ENCODE measurements at places on chromosomes 7 and 10.

GRCh38 chr10:65419629-65420028 lies 1506.2 kb upstream of the LRRTM3 start:
- peak; percentile 2 for DNase-seq

GRCh38 chr10:47040681-47041080 lies 129.5 kb downstream of the PTPN20 start:
- no peak for DNase-seq

- DNase-seq = no peak
Observed at GRCh38 chr7:130136579-130137167, 66.3 kb downstream of the KLHDC10 start.

DNA sequence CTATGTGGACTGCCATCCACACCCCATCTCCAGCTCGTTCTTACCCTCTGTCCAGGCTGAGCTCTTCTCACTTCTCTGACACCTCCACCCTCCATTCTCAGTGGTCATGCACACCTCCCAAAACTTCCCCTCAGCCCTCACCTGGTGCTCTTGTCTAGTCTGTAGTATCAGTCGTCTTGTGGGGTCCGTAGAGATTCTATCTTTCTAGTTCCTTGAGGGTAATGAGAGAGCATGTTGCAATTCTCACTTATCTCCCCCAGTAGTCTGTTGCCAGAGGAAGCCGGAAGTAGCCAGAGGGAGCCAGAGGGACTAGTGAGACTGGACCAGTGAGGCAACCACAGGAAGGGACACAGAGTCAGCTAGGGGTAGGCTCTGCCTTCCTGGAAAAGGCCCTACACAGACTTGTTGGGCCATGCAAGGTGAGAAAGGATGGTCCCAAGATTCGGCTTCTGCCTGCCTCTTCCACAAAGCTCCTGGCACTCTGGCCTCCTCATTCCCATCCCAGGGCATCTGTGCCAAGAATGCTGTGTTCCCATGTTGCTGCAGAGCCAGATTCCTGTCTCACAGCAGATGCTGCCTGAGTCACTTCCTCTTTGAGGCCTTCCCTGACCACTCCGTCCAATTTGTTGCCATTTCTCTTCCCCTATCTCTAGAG lies 50.6 kb upstream of the DUSP5 start:
- peak; percentile 81 for DNase-seq

- no peak for DNase-seq
Observed at GRCh38 chr10:117590101-117590875, 47.7 kb downstream of the EMX2 start.

- peak; percentile 56 for DNase-seq
Observed at GRCh38 chr10:125057158-125058001, 103.0 kb downstream of the CTBP2 start.

- DNase-seq = no peak
Observed at GRCh38 chr7:8380130-8380529, 53.3 kb upstream of the NXPH1 start.

DNA sequence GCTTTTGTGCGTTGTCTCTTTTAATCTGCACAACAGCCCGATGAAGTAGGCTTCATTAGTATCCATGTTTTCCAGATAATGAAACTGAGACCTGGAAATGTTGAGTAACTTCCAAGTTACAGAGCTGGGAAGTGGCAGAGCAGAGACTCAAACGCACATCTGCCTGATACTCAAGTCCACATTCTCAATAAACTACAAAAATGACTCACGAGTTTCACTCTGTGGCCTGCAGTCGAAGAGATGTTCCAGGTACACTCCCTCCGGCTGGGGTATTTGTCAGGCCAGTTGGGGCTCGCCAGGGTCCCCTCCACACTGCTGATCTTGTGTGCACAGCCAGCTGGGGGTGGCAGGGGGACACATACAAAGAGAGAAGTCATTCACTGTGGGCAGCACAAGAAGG lies 17.7 kb upstream of the OPALIN start:
- peak; percentile 83 for DNase-seq

- no peak for DNase-seq
Observed at GRCh38 chr10:114916653-114917052, 21.3 kb upstream of the TRUB1 start.

- peak; percentile 96 for DNase-seq
Observed at GRCh38 chr7:88226886-88227516, 7.2 kb upstream of the SRI start.

- DNase-seq = no peak
Observed at GRCh38 chr7:44706788-44707557, 41.7 kb upstream of the ZMIZ2 start.

GRCh38 chr10:91528768-91529167 lies 104.1 kb downstream of the PPP1R3C start:
- no peak for DNase-seq

DNA sequence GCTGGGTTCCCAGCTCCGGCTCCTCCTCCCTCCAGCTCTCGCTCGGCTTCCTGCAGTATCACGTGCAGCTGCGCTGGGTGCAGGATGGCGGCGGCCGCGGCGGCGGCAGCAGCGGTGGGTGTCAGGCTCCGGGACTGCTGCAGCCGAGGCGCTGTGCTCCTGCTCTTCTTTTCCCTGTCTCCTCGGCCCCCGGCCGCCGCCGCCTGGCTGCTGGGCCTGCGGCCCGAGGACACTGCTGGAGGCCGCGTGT lies at the start of gene CNNM1:
TSS of gene CNNM1 (plus strand) at position 53 of the 250 bp plus-strand sequence. CDS start at position 85, 32 bp downstream.
- DNase-seq = peak; percentile 23

- peak; percentile 9 for DNase-seq
Observed at GRCh38 chr10:36602374-36602773, 523.0 kb upstream of the ANKRD30A start.

DNA sequence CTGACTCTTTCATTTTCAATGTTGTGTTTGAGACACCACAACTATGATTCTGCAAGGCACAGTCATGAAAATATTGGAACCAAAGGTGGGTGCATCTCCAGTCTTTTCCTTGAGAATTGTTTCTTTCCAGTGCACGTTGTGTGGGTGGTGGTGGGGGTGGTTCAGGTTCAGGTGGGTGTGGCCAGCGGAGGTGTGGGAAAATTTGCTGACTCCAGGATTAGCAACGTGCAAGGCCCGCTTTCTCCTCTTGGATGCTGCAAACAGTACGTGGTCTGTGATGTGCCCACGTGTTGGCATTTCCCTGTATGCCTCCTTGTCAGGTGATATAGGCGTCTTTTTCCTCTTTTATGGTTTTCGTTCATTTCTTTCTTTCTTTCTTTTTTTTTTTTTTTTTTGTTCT lies 59.1 kb downstream of the CAMK1D start:
- no peak for DNase-seq

DNA sequence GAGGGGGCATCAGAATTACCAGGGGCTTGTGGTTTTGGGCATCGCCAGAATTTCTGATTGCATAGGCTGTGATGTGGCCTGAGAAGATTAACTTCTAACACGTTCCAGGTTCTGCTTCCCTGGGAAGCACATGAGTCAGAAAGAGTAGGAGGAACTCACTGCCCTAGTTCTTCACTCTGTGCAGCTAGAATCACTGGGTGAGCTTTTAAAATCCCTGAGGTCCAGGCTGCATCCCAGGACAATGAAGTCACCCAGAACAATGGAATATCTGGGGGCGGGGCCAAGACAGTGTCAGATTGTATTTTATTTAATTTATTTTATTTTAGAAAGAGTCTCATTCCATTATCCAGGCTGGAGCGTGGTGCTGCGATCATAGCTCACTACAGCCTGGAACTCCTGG lies 636.5 kb downstream of the CALN1 start:
- DNase-seq = no peak

GRCh38 chr10:75730847-75731246 lies 299.4 kb downstream of the LRMDA start:
- DNase-seq = no peak

DNA sequence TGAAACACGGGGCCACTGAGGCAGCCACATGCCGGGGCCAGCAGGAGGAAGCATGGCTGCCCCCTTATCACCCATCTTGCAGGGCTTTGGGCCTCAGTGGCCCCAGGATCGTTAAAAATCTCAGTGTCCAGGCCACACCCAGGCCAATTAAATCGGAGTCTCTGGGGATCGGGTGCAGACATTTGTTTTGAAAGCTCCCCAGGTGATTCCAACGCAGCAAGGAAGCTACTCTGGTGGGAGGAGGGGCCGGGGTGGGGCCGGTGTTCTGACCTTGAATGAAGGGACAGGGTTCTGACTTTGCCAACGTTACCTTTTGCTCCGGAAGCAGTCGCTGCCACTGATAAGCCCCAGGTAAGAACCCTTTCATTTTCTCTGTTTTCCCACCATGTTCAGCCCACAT lies 412.3 kb upstream of the FOXK1 start:
- DNase-seq = no peak

DNA sequence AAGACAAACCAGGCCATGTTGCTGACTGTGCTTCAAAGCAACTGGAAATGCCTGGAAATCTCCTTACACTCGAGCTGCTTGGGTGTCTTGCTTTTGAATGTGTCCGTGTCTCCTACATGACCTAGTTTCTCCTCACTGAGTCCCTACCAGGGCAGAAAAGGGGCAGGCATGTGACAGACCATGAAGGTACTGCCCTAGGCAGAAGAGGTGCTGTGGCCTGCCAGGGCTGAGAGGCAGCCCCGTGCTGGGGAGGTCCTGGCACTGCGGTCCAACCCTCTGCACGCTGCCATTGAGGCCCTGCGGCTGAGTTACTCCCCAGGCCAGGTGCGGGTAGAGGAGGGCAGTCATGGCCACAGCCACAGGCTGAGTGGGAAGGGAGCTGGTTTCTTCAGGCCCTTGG lies 159.3 kb downstream of the LYZL1 start:
- DNase-seq = no peak

- no peak for DNase-seq
Observed at GRCh38 chr10:127737563-127738511, 852 bp downstream of the FOXI2 start.

DNA sequence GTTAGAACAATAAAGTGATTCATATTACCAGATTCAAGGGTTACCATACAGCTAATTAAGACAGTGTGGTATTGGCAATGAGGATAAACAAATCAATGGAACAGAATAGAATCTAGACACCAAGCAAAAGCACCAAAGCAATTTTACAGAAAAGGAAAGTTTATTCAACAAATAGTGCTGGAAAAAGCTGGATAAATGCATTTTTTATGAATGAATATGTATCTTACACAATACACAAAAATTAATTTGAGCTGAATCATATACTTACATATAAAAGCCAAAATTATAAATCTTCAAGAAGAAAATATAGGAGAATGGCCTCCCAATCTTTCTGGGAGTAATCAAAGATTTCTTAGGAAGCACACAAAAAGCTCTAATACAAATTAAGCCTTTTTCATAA lies 220.4 kb upstream of the PTN start:
- no peak for DNase-seq

DNA sequence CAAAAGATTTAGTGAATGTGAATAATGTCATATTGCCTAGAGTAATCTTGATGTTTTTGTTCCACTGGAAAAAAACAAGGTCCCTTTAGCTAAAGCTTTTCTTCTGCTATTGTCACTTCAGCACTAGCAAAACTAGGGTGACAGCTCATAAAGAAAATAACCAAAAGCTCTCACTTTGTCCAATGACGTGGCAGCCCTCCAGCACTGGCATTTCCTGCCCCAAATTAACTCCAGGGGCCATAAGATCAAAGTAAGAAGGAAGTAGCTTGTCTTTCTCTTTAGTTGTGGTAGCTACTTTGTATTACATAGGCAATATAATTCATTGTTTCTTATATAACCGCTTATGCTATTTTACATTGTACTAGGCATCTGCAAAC lies 47.3 kb downstream of the LRRN3 start:
- DNase-seq = peak; percentile 55

- DNase-seq = no peak
Observed at GRCh38 chr10:132946806-132947546, 4.6 kb upstream of the CFAP46 start.

GRCh38 chr10:57849691-57850357 lies 417.9 kb downstream of the IPMK start:
- peak; percentile 13 for DNase-seq

- DNase-seq = no peak
Observed at GRCh38 chr10:44952779-44953231, 6.8 kb upstream of the RASSF4 start.

- DNase-seq = no peak
Observed at GRCh38 chr7:102424129-102424551, 9.2 kb upstream of the ORAI2 start.

GRCh38 chr10:69846293-69846921 lies 44.7 kb downstream of the COL13A1 start:
- no peak for DNase-seq

GRCh38 chr10:62426600-62426999 lies 52.4 kb downstream of the ZNF365 start:
- no peak for DNase-seq

DNA sequence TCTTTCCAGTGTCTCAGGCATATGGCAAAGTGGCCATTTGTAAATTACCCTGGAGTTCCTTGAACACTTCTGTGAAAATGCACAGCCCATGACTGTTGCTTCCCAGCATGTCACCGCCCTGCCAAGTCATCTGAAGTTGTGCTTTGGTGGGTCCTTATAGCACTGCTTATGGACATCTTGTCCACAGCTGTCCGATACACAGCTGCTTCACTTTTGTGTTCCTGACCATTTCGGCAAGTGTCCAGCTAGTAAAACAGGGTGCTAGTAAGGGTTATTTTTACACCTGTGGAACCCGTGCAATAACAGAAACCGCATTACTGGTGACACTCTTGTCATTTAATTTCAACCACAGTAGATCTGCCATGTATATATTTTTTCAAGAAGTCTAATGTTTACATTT lies 29.7 kb downstream of the PIP4K2A start:
- no peak for DNase-seq

- no peak for DNase-seq
Observed at GRCh38 chr7:52233248-52233647, 802.2 kb upstream of the POM121L12 start.

DNA sequence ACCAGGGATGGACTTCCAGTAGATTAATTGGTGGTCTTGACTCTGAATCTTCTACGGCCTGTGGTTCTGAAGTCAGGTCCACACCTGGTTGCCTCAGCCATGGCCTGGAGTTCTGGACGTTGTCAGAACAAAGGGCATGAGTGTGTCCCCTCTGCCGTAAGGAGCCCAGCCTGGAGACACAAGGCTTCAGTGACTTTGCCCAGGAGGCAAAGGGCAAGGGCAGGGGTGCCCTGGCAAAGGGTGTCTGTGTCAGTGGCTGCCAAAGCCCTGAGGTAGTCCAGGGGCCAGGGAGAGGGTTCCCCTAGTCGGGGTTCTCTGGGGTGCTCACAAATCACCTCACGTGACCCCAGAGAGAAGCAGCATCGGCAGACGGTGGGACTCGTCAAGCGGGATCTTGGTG lies 273.2 kb upstream of the ZNF32 start:
- no peak for DNase-seq

- DNase-seq = no peak
Observed at GRCh38 chr7:113831556-113831955, 87.3 kb downstream of the PPP1R3A start.

DNA sequence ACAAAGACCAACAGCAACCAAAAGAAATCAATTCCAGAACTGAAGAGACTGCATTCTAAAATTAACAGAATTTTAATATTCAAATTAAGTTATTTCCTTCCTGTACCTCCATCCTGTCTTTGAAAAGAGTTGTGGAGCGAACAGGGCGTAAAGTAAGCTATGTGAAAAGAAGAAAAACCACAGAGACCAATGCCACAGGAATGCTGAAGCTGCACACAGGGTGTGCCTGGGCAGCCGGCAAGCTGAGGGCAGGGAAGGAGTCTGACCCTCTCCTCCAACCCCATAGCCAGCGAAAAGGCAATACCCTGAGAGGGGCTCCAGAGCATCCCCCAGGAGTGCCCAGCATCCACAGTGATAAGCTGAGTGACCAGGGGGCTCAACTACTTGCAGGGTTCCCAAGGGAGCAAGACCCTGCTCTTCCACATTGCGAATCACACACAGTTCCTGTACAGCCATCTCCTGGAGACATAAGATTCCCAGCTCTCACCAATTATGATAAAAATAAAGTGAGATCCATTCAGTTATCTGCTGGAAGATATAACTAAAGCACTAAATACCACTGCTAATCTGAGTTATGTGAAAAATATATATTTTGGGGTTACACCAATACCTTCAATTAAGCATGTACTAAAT lies 93.8 kb downstream of the PARD3 start:
- peak; percentile 81 for DNase-seq

Data from mammary epithelial cell (primary cell).